ENCODE measurements at places on chromosomes 2 and 18.

GRCh38 chr18:2644535-2644934, 11.0 kb upstream of the SMCHD1 start:
- no peak for DNase-seq

DNA sequence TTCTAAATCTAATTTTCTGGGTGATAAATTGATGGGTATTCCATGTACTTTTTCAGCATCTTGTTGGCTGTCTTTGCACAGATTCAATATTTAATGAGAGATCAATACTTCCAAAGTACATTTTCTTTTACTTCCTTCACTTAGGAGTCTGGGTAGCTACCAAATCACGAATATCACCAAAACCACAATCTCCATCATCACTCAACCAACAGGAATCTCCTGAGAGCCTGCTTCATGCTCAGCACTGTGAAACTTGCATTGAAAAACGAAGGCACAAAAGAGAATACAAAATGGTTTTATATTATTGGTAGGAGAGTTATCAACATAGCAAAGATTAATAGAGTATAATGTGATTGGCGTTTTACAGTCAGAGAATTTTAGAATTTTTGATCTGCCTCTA, 261.5 kb upstream of the DSEL start:
- no peak for DNase-seq

DNA sequence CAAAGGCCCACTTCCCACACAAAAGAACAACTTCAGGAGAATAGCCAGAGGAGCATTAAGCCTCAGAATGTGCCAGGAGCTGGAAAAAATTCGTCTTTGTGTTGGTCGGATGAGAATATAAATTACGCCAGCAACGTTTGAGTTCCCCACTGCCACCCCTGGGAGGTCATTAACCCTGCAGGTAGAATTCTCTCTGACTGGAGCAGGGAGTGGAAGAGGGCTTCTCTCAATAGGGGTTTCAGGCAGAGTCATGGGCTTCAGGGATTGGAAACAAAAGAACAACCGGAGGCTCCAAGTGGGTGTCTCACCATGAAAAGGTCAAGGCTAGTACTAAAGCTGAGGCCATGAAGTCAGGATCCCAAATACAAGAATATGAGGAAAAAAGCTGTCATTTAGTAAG, 69.0 kb upstream of the DDX18 start:
- DNase-seq, result no peak

- no peak for DNase-seq
Measured at GRCh38 chr2:30710461-30710860, 96.8 kb downstream of the CAPN13 start.

Measured in germinal center (tissue), 1 donor.